ENCODE measurements at places on chromosomes 2 and 18. TPM values are rescaled to one million over a fixed set of nuclear protein-coding genes. Genes with fewer than 3 reads are reported as not detected.

CELF4 gene
- total RNA-seq, result 1.5 TPM

VWC2L gene
- not detected for total RNA-seq

ITSN2 gene
- total RNA-seq, result 17.0 TPM

NOL4 gene
- 0.74 TPM for total RNA-seq

DOCK10 gene
- 0.79 TPM for total RNA-seq

KANSL1L gene
- 8.2 TPM for total RNA-seq

SAG gene
- total RNA-seq, result not detected

ACMSD gene
- not detected for total RNA-seq

CHRNA1 gene
- total RNA-seq, result not detected

LOXHD1 gene
- total RNA-seq, result 0.11 TPM

NYAP2 gene
- not detected for total RNA-seq

STAT4 gene
- 0.33 TPM for total RNA-seq

ARMC9 gene
- total RNA-seq, result 33.8 TPM

PTPRN gene
- 6.3 TPM for total RNA-seq

KCNK3 gene
- total RNA-seq, result not detected

L3MBTL4 gene
- 2.0 TPM for total RNA-seq

TSPYL6 gene
- total RNA-seq, result not detected

ARHGEF4 gene
- 12.6 TPM for total RNA-seq

RRM2 gene
- 163 TPM for total RNA-seq

EPHA4 gene
- total RNA-seq, result 25.1 TPM

IL1R2 gene
- total RNA-seq, result not detected

ANKAR gene
- 2.0 TPM for total RNA-seq

Measured in H9 (cell line).